Liver (tissue), 10 donors: ENCODE measurements at places on chromosomes 2 and 18. TPM values are rescaled to one million over a fixed set of nuclear protein-coding genes. Genes with fewer than 3 reads are reported as not detected.

ASPRV1 gene
- total RNA-seq, result 0.19 TPM

RMND5A gene
- 74.5 TPM for total RNA-seq

- DNase-seq, result no peak
- peaks cover 7% of the 10 kb centered on the region for H3K4me1 ChIP-seq
- H3K36me3 ChIP-seq, result no peaks in the 10 kb centered on the region
- no peak overlapping the region for H3K27ac ChIP-seq
- no peak overlapping the region for H3K4me3 ChIP-seq
- no peaks in the 10 kb centered on the region for H3K27me3 ChIP-seq
Measured at GRCh38 chr2:241539616-241540374, 18.8 kb upstream of the BOK start.

- H3K27ac ChIP-seq, result no peak overlapping the region
- no peaks in the 10 kb centered on the region for H3K36me3 ChIP-seq
- H3K4me3 ChIP-seq, result no peak overlapping the region
- no peak for DNase-seq
Measured at GRCh38 chr2:178258916-178259315, 64.6 kb downstream of the OSBPL6 start.

- H3K27me3 ChIP-seq, result no peaks in the 10 kb centered on the region
- H3K27ac ChIP-seq, result peak overlapping the region; percentile 55
- no peak for DNase-seq
- H3K36me3 ChIP-seq, result peaks cover under 1% of the 10 kb centered on the region
Measured at GRCh38 chr2:232576995-232577394, 26.5 kb downstream of the EIF4E2 start.

GRCh38 chr18:79571211-79572092, 108.2 kb upstream of the CTDP1 start:
- no peak overlapping the region for H3K27ac ChIP-seq
- H3K27me3 ChIP-seq, result no peaks in the 10 kb centered on the region
- H3K4me3 ChIP-seq, result no peak overlapping the region
- no peaks in the 10 kb centered on the region for H3K36me3 ChIP-seq

GRCh38 chr2:212843409-212844199, 305.0 kb upstream of the ERBB4 start:
- no peak overlapping the region for H3K27ac ChIP-seq
- DNase-seq, result no peak
- no peaks in the 10 kb centered on the region for H3K36me3 ChIP-seq
- no peaks in the 10 kb centered on the region for H3K4me1 ChIP-seq
- H3K27me3 ChIP-seq, result no peaks in the 10 kb centered on the region

DNA sequence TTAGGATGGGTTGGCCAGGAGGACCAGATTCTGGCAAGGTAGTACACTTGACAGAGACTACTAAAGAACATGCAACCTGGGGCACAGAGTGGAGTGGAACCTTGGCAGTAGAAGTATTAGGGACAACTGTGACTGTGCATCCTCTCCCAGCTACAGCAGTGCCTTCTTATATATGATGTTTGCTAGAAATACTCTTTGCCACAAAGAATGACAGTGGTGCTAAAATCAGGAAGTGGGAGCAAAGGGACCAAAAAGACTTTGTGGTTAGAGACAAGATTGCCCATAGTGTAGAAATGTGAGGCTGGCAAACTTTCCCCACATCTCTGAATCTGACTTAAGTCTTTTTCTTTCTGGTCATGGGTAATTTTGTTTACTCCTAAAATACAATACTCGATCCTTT, 9.4 kb upstream of the SLC38A11 start:
- DNase-seq, result no peak
- H3K36me3 ChIP-seq, result no peaks in the 10 kb centered on the region
- no peaks in the 10 kb centered on the region for H3K27me3 ChIP-seq
- H3K27ac ChIP-seq, result no peak overlapping the region
- no peak overlapping the region for H3K4me3 ChIP-seq

GRCh38 chr2:187453078-187453641, 5.1 kb upstream of the CALCRL start:
- H3K27me3 ChIP-seq, result no peaks in the 10 kb centered on the region
- H3K4me1 ChIP-seq, result no peaks in the 10 kb centered on the region
- H3K4me3 ChIP-seq, result no peak overlapping the region
- no peaks in the 10 kb centered on the region for H3K36me3 ChIP-seq
- H3K27ac ChIP-seq, result no peak overlapping the region

DNA sequence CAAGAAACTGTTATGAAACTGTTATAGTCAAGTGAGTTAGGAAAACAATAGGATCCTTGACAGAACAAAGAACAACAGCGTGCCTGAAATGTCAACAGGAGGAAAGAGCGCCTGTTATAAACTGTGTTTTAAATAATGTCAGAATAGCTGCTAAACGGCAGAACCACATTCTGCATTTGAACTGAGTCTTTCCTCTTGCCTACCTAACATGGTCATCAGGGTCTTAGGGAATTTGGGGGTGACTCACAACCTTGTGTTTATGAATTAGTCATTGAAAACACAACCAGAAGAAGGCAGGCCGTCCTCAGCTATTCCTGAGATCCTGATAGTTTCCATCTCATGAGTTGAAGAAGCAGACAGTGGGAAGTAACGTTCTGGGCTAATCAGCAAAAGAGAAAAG, 222.0 kb upstream of the FN1 start:
- H3K36me3 ChIP-seq, result no peaks in the 10 kb centered on the region
- H3K27me3 ChIP-seq, result no peaks in the 10 kb centered on the region
- H3K4me3 ChIP-seq, result no peak overlapping the region
- no peak for DNase-seq
- H3K27ac ChIP-seq, result no peak overlapping the region

GRCh38 chr2:213189001-213189899, 37.8 kb upstream of the IKZF2 start:
- H3K4me3 ChIP-seq, result no peak overlapping the region
- no peaks in the 10 kb centered on the region for H3K4me1 ChIP-seq
- no peak for DNase-seq
- no peaks in the 10 kb centered on the region for H3K27me3 ChIP-seq
- no peak overlapping the region for H3K27ac ChIP-seq
- H3K36me3 ChIP-seq, result no peaks in the 10 kb centered on the region

DNA sequence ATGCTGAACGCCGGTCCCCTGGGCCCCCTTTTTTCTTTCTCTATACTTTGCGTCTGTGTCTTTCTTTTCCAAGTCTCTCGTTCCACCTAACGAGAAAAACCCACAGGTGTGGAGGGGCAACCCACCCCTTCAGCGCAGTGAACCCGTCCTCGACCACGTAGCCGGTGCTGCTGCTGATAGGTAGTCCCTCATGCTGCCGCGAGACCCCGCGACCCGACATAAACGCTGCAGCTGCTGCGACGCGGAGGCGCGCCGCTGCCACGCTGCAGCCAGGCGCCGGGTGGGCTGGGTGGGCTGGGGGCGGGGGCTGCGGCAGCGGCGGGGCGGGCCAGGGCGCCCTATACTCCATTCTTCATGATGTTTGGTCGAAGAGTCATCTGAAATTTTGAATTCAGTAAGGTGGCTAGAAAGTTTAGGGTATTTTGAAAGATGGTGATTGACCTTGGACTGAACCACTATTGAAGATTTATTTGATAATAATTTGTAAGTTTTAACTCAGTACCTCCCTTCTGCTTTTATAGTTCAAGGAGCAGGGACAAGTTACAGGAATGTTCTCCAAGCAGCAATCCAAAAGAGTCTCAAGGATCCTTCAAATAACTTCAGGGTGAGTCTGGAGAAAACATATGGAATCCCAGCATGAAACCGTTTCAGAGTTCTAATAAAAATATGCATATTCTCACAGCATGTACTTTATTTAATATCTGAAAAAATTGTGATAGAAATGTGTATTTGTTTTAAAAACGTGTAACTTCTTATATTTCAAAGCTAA, 24.1 kb downstream of the CFLAR start:
- no peak overlapping the region for H3K27ac ChIP-seq
- H3K4me1 ChIP-seq, result peaks cover 12% of the 10 kb centered on the region
- H3K36me3 ChIP-seq, result peaks cover 45% of the 10 kb centered on the region
- no peaks in the 10 kb centered on the region for H3K27me3 ChIP-seq
- no peak overlapping the region for H3K4me3 ChIP-seq
